Activated CD8-positive, alpha-beta memory T cell treated with anti-CD3 and anti-CD28 coated beads for 1 hour (primary cell): ENCODE measurements at places on chromosomes 7 and 10.

DNA sequence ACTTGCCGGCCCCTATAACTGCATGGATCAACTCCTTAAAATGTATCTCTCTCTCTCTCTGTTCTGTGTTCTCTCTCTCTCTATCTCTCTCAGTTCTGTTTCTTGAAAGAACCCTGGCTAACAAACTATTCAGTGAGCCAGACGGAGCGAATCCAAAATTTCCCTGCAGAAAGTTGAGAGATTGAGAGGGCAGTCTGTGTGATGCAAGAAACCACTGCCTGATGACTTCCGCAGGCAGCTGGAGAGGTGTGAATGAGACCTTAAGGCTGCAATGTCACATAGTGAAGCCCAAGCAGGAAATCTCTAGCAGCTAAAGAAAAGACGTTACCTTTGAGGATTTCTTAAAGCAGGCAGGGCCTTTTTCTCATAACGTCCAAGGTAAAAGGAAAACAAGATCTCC lies 17.3 kb downstream of the FAM107B start:
- DNase-seq, result no peak

GRCh38 chr10:5490698-5491464 lies 8.5 kb downstream of the CALML5 start:
- DNase-seq, result no peak

DNA sequence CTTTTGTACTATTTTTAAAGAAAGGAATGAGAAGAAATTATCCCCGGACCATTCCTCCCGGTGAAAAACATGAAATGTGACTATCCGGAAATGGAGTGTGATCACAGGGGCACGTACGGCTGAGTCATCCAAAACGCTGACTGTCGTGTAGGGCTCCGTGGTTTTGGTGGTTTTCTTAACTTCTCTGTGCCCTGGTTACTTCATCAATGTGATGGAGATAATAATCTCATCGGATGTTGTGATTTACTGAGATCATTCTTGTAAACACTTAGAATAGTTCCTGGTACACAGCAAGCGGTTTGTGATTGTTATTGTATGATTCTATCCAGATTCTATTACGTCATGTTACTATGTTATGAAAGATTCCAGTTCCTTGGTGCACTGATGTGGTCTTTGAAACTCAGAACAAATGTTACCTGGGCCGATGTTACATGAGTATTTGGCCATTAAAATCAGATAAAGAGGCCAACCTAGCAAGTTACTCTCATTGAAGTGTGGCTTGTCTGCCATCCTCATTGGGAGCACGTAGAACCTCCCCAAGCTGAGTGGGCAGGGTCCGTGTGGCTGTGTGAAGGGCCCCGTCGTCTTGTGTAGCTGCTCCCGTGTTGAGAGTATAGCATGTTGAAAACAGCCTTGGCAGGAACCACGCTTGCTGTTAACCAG lies 99.5 kb downstream of the CAMK1D start:
- peak; percentile 55 for DNase-seq

DNA sequence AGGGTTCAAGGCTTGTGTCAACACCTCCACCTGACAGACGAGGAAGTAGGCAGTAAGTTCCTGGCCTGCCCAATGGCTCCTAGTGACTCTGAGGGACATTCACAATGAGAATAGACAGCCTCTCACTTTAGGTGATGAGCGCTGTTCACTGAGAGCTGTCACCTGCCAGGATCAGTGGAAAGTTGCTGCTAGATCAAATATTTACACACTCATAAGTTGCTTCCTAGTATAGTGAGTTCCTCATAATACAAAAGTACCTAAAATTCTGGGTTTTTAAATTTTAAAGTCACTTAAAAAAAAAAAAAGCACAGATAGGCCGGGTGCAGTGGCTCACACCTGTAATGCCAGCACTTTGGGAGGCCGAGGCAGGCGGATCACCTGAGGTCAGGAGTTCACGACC lies 320.8 kb downstream of the PRPF18 start:
- DNase-seq, result no peak

DNA sequence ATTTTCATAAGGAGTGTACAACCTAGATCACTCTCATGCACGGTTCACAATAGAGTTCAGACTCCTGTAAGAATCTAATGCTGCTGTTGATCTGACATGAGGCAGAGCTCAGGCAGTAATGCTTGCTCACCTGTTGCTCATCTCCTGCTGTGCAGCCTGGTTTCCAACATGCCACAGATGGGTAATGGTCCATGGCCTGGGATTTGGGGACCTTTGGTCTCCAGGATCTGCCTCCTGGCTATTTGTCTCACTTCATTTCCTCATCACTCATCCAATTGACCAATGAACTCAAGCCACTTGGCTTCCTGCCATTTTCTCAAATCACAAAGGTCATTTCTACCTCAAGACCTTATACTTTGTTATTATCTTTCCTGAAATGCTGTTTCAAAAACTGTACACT lies 786.1 kb downstream of the ANKRD7 start:
- no peak for DNase-seq

DNA sequence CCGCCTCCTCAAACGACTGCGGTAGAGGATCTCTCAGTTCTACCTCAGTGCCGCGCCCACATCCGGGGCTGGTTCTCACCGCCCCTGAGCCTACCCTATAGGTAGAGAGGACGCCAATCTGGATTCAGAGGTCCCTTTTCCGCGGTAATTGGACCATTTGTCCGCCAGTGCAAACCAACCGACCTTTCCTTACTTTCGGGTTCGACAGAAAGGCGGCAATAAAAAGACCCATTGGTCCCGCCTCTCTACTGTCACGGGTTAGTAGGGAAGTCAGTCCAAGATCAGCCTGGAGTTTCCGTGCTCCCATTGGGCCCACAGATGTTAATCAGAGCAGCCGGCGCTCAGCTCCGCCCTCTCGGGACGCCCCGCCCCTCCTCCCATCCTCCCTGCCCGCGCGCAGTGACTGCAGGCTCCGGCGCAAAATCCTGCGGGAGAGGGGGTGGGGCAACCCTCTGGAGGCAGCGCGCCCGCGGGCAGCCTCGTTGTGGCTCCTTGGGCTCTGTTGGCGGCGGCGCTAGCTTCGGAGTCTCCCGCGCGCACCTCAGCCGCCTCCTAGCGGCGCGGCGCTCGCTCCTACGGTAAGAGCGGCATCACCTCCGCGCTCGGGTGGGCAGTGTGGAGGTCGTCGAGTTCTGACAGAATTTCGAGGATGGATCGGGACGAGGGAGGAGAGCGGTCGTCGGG lies at the start of the genes PHTF2 and TMEM60:
Gene PHTF2 (plus strand): TSS at position 380 of the 684 bp plus-strand sequence.
Gene TMEM60 (minus strand): TSS at position 41 of the 684 bp plus-strand sequence. CDS start 4,061 bp downstream, outside the sequence.
- peak; percentile 71 for DNase-seq

DNA sequence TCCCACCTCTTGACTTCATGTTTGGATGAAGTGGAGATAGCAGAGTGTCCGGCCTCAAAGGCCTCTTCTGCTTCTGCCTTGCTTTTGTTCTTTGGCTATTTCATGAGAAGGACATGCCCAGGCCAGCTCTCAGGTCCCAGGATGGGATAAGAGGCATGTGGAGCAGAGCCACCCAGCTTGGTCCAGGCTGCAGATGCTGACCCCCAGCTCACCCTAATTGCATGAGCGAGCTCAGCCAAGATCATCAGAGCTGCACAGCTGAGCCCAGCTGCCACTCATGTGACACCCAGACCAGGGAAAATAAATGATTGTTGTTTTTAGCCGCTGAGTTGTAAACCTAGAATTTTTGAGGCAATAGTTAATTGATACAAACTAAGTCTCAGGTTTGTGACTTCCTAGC lies 230.0 kb downstream of the PHF14 start:
- DNase-seq, result no peak

GRCh38 chr10:77310288-77310840 lies 327.2 kb downstream of the KCNMA1 start:
- DNase-seq, result no peak

DNA sequence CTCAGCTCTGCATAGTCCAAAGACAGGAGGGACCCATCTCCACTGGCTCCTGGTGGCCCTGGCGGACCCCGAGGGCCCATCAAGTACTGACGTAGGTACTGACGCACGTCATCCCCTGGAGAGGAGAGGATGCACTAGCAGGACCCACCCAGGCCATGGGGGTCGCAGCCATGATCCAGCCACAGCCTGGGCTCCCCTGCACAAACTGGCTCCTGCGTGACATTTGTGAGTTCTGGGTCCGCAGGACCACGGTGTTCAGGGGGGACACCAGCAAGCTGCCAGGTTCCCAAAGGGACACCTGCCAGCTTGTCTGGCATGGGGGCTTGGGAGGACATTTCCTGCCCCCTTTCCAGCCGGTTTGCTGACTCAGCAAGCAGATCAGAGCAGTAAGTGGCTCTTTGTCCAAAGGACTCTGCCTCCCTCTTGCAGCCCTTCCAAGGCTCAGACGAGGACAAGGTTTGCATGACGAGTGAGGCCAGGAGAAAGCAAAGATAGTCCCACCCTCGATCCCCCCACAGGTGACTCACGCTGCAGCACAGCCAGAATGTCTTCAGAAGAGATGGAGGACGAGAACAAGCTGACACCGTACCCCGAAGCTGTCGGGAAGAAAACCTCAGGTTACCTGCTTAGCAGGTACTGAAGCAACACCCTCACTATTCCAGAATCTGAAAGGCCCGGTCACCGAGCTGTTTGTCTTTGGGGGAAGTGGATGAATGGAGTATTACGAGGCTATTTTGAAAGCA lies 49.0 kb downstream of the COL17A1 start:
- DNase-seq, result no peak

DNA sequence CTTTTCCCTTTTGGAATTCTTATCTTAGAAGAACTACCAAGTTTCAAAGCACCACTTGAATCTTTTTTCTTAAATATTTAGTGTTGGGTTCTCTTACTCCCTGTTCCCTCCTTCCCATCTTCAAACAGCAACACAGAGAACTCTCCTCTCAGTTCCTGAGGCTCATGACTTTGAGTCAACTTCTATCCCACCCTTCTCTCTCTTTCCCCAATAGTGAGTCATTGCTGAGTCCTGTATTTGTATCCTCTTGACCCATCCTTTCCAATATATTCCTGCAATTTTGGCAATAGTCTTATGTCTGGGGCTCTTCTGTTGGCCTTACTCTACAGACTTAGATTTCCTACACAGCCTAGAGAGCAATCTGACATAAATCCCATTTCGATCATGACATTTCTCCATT lies 20.8 kb upstream of the JCAD start:
- no peak for DNase-seq

DNA sequence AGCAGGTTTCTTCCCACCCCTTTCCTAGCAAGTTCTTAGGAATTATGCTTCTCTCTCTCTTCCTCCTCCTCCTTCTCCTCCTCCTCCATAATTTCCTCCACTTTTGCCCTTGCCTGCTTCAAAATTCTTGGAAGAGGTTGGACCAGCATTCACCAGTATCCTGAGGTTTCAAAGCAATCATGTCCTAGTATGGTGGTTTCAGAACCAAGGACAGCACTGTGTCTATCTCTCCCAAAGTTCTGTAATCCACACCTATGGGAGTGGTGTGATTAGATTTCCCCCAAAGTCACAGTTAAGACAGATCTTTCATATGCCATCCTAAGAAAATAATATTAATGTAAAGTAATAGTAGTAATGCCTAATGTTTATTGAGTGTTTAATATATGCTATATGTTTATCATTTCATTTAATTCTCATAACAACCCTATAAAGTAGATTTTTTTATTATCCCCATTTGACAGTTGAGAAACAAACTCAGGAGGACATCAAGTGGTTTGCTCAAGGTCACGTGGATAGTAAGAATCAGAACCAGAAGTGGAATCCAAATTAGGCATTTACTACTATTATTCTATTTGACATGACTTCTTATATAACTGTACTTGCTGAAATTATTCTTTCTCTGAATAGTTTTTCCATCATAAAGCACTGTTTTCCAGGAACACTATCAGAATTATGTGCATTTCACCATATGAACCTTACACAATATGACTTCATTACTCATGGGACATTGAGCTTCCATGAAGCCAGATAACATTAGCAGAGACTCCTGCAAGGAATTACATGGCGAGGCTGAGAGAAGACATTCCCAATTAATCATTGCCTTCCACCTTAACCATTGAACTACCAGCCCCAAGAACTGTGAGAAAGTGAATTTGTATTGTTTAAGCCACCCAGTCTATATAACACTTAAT lies 91.4 kb downstream of the IPMK start:
- DNase-seq, result no peak

- no peak for DNase-seq
Observed at GRCh38 chr7:141617280-141617679, 66.1 kb downstream of the AGK start.

DNA sequence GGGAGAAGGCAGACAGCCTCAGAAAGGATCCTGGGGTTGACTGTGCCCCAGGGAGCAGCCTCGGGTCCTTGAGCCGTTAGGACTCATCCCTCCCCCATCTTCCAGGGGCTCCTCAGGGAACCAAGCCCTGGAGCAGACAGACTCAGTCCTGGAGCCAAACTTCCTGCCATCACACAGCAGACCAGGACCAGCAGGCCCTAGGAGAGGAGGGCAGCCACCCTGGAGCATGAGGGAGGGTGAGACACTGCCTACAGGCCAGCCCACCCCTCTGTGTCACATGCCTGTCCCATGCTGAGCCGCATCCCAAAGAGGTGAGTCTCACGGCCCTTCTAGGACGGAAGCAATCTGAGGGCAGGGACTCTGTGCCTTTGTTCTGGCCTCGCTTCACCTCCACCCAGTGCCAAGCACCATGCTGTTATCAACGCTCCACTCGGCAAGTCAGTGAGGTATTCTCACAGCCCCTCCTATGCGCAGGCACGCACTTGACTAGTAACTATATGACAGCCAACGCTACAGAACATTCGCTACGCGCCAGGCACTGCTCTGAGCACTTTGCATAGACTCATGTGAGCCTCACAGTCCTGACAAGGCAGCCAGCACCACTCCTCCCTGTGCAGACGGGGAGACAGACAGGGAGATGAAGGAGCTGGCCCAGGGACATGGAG lies 19.1 kb downstream of the MAD1L1 start:
- no peak for DNase-seq

DNA sequence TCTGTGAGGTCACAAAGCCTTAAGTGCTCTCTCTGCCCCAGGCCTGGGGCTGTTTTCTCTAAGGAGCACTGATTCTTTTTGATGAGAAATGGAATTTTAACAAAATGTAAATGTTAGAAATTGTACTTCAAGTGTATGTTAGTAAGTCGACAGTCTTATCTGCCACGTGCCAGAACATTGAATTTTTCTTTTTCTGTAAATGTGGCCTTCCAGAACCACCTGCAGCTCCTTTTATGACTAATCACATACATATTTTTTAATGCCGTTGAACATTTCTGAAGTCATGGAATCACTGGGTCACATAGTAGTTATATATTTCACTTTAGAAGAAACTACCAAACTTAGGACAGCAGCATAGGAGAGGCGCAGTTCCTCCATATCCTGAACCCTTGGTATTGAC lies 38.0 kb downstream of the UBE3C start:
- no peak for DNase-seq

GRCh38 chr10:12670004-12670403 lies 320.7 kb downstream of the CAMK1D start:
- no peak for DNase-seq

DNA sequence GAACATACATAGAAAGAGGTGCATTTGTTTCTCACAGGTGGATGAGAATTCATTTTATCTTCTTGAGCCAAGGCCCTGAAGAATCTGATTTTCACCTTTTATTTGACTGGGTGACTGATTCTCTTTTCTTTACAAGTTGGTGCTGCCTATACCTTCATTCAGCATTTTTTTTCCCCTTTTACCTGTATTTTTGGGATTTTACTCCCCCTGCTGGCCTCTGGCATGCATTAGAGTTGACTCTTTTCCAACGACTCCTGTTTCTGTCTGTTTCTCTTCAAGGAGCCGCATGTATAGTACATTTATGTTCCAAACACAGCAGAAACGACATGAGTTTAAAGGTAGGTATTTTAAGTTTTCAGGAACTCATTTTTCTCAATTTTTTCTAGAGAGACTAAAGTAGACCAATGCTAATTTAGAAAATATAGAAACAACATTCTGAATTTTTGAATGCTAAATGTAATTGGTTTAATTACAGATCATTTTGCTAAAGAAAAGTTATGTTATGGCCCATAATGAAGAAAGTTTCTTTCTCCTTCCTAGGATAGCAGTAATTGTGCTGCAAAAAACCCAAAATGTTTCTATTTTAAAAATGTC lies 149.8 kb upstream of the HDAC9 start:
- DNase-seq, result no peak
